ENCODE measurements at places on chromosomes 7 and 10.

- DNase-seq, result no peak
These were observed 24.0 kb downstream of the ELFN1 start for GRCh38 chr7:1693991-1694524.

DNA sequence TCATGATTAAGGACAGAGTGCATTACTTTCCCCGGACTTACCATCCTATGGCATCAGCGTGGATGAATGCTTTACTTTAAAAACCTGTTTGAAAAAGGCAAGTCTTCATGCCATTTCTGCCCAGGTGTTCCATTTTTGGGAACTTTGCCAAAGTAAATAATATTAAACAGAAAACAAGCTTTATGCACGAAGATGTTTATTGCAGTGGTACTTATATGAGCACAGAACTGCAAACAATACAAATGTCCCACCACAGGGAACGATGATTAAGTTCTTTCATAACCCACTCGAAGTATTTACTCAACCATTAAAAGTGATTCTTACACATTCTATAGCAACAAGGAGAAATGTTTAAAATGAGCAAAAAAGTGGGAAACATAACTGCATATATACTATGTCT lies 109.7 kb upstream of the GDF10 start:
- DNase-seq, result no peak

DNA sequence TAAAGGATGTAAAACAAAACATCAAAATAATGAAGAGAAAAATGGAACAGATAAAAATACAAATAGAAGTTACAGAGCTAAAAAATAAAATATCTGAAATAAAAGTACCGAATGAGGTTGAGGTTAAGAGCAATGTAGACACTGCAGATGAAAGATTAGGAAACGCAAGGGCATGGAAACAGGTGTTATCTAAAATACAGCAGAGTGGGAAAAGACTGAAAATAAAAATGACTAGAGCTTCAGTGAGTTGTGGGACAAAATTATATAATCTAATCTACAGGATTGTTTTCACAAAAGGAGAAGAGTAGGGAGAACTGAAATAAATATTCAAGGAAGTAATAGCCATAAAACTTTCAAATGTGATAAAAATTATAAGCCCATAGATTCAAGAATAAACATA lies 123.8 kb downstream of the PTEN start:
- no peak for DNase-seq

DNA sequence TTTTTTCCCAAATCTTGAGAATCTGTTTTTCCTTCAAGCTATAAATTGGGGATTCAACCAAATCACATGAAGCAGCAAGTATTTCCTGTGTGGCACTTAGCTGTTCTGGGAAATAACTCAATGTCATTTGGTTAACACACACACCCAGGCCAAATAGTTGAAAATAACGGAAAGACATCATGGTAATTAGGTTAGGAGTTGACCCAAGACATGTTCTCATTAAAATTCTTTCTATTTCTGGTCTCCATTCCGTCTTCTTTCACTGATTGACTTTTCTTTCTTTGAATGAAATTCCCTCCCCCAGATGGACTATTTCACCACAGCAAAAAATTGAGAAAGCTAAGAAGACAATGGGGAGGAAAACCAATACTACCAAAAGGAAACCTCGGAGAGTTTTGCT lies 30.5 kb downstream of the NRP1 start:
- no peak for DNase-seq

GRCh38 chr10:82887488-82887887 lies 1012.5 kb downstream of the NRG3 start:
- DNase-seq, result peak; percentile 31

- DNase-seq, result no peak
These were observed 46.5 kb downstream of the MALSU1 start for GRCh38 chr7:23345601-23346000.

GRCh38 chr7:2018569-2019460 lies 213.9 kb downstream of the MAD1L1 start:
- DNase-seq, result no peak

DNA sequence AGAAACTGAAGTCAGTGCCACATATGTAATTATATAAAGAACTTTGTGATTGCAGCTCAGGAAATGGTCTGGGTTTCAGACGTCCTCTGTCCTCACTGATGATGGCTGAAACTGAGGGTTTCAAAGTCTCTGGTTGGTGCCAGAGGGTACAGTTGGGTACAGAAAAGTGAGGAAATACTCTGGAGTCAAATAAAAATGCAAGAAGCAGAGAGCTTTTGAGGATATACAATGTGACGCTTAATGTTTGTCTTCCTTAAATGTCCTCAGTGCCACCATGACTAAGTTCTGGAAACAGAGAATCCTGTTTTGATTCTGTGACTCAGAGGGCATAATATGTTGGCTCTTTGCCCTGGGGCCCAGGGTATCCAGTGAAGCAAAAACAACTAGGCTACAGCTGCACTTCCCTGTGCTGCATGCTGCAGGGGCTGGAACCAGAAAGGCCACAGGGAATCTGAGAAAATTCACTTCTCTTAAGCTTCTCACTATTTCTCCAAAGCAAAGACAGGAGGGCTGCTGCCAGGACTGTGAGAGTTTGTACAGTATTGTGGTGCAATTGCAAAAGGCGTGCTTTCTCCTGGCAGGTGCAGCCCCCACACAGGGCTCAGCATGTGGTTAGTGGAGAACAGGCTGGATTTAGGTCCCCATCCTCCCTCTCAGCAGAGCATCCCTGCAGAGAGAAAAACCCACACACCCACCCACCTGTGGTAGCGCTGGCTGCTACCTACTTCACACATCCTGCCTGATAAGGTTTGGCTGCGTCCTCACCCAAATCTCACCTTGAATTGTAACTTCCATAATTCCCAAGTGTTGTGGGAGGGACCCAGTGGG lies 169.5 kb upstream of the SVIL start:
- DNase-seq, result no peak

DNA sequence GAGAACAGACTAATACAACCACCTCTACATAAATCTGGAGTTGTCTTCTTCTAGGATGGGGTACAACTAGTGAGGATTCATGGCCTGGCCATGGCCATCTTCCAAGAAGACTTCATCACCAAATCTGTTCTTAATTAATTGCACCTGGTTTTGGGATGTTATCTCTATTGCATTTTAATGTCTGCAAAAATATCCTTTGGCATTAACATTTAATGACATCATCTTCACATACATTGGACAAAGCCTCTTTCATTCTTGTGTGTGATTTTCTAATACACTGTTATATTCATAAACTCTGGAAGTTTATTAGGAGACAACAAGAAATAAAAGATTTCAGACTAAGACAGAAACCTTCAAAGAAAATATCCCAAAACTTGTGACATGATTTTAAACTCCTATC lies 124.2 kb upstream of the ABCB5 start:
- no peak for DNase-seq

- DNase-seq, result no peak
These were observed 211.5 kb downstream of the POM121L12 start for GRCh38 chr7:53246957-53247356.

- DNase-seq, result no peak
These were observed 51.6 kb downstream of the HIBADH start for GRCh38 chr7:27611059-27611458.

GRCh38 chr10:71075759-71076472 lies 136.5 kb upstream of the UNC5B start:
- peak; percentile 63 for DNase-seq

GRCh38 chr7:601595-602340 lies 82.1 kb upstream of the PDGFA start:
- DNase-seq, result no peak

DNA sequence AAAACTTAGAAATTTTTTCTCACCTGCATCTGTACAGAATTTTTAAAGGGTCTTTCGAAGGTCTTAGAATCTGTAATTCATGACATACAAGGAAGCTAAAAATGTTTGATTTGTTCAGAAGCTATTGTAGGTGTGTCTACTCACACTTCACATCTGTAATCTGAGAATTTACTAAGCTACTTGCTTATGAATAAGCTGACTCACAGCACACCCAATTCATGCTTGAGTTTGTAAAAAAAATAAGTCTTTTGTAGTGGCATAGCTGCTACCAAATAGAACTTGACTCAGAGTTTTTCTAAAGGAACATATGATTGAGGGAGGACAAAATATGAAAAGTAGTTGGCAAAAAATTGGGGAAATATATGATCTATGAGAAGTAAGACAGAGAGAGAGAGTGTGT lies 12.7 kb upstream of the AGR2 start:
- DNase-seq, result no peak

GRCh38 chr7:101059620-101059942 lies 25.7 kb upstream of the TRIM56 start:
- DNase-seq, result no peak

- DNase-seq, result no peak
These were observed 300.0 kb upstream of the SP8 start for GRCh38 chr7:21086688-21087087.

- no peak for DNase-seq
These were observed 18.0 kb upstream of the INPP5A start for GRCh38 chr10:132519382-132520176.

DNA sequence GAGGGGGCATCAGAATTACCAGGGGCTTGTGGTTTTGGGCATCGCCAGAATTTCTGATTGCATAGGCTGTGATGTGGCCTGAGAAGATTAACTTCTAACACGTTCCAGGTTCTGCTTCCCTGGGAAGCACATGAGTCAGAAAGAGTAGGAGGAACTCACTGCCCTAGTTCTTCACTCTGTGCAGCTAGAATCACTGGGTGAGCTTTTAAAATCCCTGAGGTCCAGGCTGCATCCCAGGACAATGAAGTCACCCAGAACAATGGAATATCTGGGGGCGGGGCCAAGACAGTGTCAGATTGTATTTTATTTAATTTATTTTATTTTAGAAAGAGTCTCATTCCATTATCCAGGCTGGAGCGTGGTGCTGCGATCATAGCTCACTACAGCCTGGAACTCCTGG lies 636.5 kb downstream of the CALN1 start:
- no peak for DNase-seq

- no peak for DNase-seq
These were observed 933.6 kb upstream of the ZWINT start for GRCh38 chr10:57294698-57295097.

DNA sequence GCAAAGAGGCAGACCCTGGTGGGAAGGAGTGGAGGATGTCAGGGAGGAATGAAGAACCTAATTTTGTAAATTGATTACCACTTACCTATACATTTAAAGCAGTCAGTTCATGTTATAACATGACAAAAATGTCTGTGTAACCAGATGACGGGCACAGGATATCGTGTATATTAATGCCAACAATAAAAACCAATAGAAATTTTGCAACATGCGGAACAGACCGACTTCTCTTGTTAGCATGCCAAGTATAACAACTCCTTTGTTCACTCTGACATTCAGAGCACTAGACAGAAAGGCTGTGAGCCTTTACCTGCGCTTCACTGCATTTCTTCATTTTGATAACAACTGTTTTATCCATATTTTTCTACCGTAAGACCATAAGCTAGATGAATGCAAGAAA lies 29.9 kb downstream of the CDK6 start:
- no peak for DNase-seq

DNA sequence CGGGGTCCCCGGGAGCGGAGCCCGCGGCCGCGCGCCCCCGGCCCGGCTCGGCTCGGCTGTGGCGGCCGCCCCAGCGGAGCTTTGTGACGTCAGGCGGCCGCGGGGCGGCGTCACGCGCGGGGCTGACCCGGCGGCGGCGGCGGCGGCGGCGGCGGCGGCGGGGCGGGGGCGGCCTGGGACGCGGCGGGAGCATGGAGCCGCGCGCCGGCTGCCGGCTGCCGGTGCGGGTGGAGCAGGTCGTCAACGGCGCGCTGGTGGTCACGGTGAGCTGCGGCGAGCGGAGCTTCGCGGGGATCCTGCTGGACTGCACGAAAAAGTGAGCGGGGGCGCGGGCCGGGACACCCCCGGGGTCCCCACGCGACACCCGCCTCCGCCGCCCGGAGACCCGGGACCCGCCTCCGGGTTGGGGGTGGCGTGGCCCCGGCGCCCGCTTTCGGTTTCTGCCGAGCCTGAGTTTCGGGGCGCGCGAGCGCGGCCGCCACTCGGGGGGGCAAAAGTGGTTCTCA lies at the start of gene PWWP2B:
Gene PWWP2B, plus strand, starts transcription at position 165 of the 506 bp plus-strand sequence. Its CDS starts 27 bp downstream, at position 192.
- peak; percentile 38 for DNase-seq

GRCh38 chr10:28810057-28810870 lies 132.9 kb downstream of the BAMBI start:
- no peak for DNase-seq

DNA sequence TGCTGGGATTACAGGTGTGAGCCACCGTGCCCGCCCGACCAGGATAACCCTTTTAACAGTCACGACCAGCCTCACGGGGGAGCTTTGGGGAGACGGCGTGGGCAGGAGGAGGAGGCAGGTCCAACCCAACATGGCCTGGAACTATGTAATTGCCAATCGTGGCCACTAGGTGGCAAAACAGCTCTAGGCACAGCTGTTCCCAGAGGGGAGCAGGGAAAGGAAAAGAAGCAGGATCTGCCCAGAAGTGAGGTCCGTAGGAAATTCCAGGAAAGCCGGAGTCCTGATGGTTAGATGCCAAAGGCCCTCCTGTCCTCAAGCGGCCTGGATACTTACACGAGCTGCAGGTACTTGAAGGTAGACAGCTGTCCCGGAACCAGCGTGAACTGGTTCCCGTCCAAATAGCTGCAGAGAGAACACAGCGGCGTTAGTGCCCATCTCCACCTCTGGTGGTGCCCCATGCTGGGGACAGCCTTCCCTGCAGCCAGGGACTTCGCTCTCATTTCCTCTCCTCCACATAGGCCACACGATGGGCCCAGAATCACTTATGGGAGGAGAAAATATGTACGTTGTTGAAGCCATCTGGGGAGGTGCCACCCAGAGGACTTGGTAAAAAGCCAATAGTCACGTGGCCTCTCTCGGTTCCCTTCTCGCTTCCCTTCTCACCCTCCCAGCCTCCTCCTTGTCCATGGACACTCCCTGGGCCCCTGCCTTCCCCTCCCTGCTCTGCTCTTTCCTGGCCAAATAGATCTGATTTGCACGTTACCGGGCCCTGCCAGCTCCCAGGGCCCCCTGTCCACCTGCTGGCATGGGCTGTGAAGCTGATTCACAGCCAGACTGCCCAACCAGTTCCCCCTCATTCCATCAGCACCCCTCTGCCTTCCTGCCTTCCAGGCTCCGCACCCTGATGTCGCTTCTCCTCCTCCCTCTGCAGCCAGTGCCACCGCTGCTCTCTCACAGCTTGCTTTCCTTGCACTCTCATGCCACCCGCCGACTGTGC lies 148.1 kb downstream of the SLIT1 start:
- peak; percentile 87 for DNase-seq

GRCh38 chr10:26697922-26698608 lies 564 bp downstream of the PDSS1 start:
- DNase-seq, result no peak

GRCh38 chr10:33115738-33116719 lies 158.0 kb upstream of the ITGB1 start:
- peak; percentile 64 for DNase-seq

- DNase-seq, result no peak
These were observed 30.8 kb downstream of the CYTH3 start for GRCh38 chr7:6241607-6241973.

GRCh38 chr10:2837674-2838073 lies 229.7 kb upstream of the PFKP start:
- no peak for DNase-seq

All from NCI-H82 (cell line).